ENCODE measurements at places on chromosomes 3 and 15.

GRCh38 chr3:13115991-13116390 is 42.8 kb upstream of the IQSEC1 start:
- DNase-seq = no peak

- DNase-seq = no peak
Measured at GRCh38 chr3:50630394-50630793, 13.4 kb downstream of the MAPKAPK3 start.

DNA sequence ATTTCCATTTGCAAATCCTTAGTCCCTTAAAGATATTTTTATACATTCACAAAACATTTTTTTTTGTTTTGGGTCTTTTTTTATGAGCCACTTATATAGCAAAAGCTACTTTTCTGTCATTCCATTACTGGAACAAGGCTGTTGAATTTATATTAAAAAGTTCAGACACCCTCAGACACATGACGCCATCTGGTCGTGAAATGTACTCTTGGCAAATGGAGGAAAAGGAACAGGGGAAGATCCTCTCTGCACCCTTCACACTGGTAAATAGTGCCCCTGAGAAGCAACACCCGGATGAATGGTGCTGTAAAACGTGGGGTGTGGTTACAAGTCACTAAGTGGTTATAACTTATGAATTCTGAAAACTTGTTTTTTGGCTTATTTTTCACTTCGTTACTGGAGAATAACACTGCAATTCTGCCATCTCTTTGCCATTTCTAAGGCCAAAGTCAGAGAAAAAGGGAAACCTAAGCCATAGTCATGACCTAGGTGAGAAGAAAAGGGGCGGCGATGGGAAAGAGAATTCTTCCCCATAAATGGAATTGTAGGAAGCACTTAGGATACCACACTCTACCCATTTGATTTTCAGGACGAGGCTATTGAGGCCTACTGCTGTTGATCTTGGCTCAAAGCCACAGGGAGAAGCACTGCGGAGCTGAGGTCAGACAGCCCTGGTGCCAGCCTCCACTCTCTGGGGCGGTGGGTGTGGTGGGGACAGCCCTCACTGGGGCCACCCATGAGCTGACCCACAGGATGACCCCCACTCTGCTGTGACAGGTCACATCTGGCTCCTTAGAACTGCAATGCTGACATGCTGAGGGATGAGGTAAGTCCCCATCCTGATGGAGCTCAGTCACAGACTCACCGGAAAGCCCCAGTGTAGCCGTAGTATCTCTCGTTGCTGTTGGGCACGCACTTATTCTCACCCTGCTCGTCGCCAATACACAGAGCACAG is 21.9 kb downstream of the LTF start:
- peak; percentile 36 for DNase-seq

DNA sequence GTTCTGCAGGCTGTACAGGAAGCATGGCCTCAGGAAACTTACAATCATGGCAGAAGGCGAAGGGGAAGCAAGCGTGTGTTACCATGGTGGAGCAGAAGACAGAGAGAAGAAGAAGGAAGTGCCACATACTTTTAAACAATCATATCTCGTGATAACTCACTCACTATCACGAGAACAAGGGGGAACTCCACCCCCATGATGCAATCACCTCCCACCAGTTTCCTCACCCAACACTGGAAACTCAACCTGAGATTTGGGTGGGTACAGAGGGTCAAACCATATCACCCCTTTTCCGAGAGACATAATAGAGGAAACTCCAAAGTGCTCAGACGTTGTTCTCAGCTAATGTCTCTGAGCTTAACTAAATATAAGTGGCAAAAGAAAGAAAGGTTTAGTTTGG is 186.3 kb upstream of the MME start:
- no peak for DNase-seq

All from HFFc6 (cell line).